Lung microvascular endothelial cell (primary cell): ENCODE measurements at places on chromosomes 4 and X. TPM values are rescaled to one million over a fixed set of nuclear protein-coding genes. Genes with fewer than 3 reads are reported as not detected.
A peak's percentile ranks its signal among the peaks of the same experiment; 100 is the strongest.

BRS3 gene
- total RNA-seq: not detected in 2 replicates

DNA sequence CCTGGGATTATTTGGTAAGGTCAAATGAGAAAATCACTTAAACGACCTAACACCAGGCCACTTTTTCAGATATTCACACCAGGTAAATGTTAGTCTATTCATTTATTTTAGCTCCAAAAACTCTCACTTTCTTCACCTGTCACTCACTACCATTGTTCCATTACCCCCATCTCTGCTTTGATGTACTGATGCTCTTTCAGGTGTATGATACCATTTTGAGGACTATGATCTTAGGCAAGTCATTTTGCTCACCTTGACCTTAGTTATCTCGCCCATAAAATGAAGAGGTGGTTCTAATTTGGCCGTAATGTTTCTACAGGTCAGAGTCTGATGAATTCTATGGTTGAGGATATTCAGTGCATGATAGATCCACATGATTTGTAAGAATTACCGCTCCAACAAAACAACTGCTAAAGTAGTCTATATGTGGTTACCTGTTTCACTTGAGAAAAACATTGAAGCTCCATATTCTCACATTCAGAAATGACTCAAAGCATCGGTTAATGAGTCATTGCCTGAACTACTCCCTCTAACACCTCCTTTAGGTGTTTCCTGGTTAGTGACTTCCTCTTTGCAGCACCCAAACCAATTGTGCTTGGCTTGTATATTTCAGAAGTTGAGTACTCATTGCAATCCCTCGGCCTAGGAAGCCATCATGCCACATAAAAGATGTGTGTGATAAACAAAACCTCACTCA is 4.5 kb downstream of the DTHD1 start:
- no peak for DNase-seq

DNA sequence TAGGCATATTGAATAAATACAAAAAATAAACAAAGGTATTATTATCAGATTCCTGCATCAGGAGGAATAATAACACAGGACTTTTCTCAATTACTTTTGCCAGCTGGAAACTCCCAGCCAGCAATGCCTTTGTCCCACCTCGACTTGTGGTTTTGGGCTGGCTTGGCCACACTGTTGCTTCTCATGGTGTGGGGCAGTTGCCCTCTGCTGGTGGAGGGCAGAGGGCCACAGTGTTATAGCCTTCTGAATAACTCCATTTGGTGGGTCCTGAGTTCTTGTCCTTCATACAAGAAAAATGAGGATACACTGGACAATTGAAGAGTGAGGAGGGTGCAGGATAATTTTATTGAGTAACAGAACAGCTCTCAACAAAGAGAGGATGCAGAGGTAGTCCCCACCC is 1206.0 kb upstream of the ADGRL3 start:
- DNase-seq: no peak

- no peak for DNase-seq
Observed at GRCh38 chr4:111113591-111113990, 490.7 kb upstream of the PITX2 start.

NPY1R gene
- under 0.01 TPM in 1 of 2 replicates, not detected in the other for total RNA-seq

NLGN4X gene
- 0.22 and 0.40 TPM in 2 replicates for total RNA-seq

- DNase-seq: no peak
Observed at GRCh38 chr4:152896811-152897210, 39.3 kb upstream of the FHDC1 start.

DNA sequence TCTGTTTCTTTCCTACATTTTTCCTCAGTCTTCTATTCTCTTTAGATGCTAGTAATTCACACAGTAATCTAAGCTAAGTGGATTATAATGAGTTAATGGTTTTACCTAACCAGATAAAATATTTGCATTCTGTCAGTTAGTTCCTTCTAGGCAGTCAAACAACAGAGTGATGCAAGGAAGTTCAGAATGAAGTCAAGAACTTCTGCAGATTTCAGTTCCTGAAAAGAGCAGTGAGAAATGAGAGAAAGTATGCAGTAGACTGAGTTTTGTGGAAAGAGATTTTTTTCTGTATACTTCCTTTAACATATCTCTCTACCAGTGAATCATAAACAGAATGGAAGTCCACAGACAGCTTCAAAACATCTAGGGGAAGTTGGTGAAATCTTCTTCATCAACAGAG is 774.0 kb upstream of the POU3F4 start:
- no peak for DNase-seq

FREM3 gene
- total RNA-seq: 0.22 and 0.60 TPM in 2 replicates

DNA sequence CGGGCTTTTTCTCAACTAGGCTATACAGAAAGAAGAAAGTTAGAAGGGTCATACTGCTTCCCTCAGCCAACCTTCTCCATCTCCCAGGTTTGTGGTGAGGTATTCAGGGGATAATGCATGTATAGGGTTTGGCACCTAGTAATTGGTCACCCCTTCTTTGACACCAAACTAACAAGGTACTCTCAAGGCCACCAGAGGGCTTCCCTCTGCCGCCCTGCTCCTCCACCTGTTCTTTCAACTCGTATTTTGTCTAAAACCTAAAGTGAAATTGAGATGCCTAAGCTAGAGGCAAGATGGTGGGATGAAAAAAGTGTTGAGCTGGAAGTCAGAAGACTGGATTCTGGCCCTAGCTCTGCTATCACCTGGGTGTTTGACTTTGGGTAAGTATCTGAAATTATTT is 22.0 kb downstream of the CT47C1 start:
- DNase-seq: no peak

CT45A2 gene
- not detected in 2 replicates for total RNA-seq

GRCh38 chr4:38223306-38223705 is 263.1 kb downstream of the PTTG2 start:
- DNase-seq: peak; percentile 36

GRCh38 chr4:114642173-114642780 is 43.7 kb downstream of the UGT8 start:
- no peak for DNase-seq

PITX2 gene
- total RNA-seq: under 0.01 TPM in 1 of 2 replicates, not detected in the other

DNA sequence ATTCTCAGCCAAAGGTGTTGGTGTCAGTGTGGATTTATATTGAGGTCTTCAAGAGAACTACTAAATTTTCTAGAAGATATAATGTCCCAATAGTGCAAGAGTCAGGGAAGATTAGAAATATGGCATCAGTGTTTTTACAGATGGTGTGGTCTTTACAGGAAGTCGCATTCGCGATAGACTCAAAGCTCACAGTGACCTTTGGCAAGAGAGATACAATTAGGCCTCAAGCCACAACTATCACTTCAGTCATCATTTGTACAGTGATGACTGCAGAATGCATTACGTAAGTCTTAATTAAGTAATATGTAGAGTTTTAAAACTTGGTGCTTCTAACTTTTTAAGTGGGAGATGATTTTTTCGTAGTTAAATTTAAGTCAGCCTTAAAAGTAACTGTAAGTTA is 237.2 kb upstream of the FSTL5 start:
- DNase-seq: no peak
